ENCODE measurements at places on chromosomes 4 and X. TPM values are rescaled to one million over a fixed set of nuclear protein-coding genes. Genes with fewer than 3 reads are reported as not detected.
A peak's percentile ranks its signal among the peaks of the same experiment; 100 is the strongest.

DNA sequence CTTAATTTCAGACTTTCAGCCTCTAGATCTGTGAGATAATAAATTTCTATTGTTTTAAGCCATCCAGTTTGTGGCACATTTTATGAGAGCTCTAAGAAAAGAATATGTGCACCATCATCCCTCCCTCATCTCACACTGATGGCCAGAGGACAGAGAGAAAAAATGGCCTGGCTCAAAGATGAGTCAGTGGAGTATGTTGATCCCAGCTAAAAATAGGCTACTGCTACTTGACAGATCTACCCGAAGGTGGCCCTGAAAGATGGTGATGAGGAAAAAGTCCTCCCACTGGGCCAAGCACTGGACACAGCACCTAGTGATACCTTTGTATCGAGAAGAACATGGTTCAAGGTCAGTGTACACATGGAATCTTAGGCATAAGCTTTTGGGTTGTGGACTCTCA is 38.2 kb upstream of the DCTD start:
- no peak for DNase-seq

GRCh38 chr4:15703439-15703838 is 574 bp downstream of the BST1 start:
- no peak for DNase-seq

DNA sequence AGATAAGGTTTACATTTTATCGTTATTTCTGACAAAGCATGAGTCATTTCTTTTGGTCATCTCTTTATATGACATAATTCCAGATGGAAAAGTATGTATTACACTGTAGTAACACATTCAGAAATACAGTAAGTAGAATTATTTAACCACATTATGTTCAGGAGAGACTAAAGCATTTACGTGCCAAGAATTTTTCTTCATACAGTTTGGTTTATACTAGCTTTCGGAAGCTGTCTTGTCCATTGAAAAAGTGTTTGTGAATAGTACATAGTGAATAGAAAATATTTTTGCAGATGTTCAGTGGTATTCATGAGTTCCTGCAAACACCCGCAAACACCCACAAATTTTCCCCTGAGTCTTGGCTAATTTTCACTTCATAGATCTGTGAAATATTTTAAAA is 1033.0 kb upstream of the INTU start:
- DNase-seq = no peak

GRCh38 chr4:111537871-111538270 is 607.4 kb upstream of the FAM241A start:
- no peak for DNase-seq

DNA sequence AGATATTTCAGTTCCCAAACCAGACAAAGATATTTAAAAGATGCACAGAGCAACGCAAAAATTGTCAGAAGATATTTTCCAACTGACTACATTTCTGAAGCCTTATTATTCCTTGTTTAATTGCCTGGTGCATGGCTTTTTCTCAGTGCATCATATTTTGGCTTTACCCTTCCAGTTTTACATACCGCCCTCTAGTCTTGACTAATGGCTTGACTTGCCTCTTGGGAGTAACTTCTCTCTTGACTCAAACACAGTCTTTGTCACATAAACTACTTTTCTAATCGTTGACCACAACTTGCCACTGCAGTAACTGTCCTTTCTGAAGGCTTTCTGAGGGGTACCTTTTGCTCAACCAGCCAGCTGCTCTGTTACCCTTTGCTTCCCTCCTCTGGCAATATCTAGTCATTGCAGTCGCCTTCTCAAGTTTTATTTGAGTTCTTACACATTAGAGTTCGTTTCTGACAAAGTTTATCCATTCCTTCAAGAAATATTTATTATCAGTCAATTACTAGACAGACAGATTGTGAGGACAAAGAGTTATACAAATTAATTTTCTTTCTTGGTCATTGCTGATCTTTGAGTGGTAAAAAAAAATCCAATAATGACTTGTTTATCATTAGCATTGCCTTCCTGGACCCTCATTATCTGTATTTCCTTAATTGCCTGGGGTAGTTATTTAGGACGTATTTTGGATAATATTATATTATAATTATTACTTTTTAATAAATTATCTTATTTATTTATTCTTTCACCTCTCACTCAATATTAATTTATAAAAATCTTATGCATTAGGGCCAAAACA is 506.9 kb upstream of the PCDH10 start:
- DNase-seq = no peak

- DNase-seq = peak; percentile 88
Observed at GRCh38 chrX:1249101-1249887, 19.3 kb upstream of the CSF2RA start.

DNA sequence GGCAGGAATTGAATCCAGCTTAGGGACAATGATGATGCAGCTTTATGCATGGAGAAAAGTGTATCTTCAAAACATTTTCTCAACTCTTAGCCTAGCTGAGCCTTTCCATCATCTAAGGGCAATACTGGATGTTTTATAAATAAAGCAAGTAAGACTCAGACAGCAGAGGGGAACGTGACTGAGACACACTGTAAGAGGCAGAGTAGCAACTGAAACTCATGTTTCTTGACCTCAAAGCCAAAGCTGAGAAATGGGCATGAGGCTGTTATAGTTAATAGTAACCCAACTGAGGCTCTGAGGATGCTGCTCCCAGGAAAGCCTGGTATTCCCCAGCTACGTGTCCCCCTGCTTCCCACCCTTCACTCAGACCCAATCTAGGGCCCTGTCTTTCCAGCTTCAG is 44.6 kb downstream of the ARHGEF9 start:
- no peak for DNase-seq

DNA sequence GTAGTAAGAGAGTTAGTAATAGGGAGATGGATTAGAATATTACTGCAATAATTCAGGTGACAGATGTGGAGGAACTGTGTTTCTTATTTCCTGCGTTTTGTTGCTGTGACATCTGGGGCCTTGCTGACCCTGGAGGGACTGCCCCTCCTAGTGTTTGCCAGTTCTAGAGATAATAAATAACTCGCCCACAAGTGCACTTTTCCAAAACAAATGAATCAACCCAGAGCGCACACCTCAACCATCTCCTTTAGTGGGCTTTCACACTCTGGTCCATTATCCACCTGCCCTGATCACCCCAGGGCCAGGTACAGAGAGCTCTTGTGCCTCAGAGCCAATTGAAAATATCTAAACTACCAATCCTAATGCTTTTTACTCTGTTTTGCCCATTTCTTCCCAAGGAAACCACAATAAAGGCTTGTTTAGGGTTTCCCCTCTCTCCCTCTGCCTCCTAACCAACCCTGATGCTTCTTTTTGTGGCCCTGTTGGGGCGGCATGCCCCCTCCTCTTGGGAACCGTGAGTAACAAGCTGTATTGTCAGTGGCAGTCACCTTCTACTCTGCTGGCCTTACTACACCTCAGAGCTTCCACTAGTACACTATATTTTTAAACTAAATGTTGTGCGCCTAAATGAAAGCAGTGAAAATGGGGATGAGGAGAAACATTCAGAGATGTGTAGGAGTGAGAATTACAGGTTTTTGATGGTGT is 270.5 kb downstream of the TENM3 start:
- DNase-seq = no peak

DNA sequence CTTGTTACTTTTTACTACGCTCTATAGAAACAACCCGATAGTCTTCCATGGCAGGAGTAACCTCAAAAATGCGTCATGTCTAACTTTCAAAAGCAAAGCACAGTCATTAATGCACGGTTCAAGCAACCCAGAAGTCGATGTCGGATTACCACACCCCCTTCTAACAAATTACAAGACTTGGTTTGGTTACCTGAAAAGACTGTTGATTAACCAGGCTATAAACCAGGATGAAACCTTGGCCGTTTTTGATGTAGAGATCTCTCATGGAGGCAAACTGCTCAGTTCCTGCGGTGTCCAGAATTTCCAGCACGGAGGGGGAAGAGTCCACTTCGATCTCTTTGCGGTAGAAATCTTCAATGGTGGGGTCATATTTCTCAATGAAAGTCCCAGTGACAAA is 2.4 kb downstream of the RAP2C start:
- no peak for DNase-seq

GRCh38 chrX:152958047-152958446 is 35.9 kb downstream of the PNMA5 start:
- no peak for DNase-seq

GRCh38 chrX:10875995-10876394 is 235.1 kb upstream of the HCCS start:
- no peak for DNase-seq

- no peak for DNase-seq
Observed at GRCh38 chrX:42577936-42578470, 200.0 kb downstream of the PPP1R2C start.

DNA sequence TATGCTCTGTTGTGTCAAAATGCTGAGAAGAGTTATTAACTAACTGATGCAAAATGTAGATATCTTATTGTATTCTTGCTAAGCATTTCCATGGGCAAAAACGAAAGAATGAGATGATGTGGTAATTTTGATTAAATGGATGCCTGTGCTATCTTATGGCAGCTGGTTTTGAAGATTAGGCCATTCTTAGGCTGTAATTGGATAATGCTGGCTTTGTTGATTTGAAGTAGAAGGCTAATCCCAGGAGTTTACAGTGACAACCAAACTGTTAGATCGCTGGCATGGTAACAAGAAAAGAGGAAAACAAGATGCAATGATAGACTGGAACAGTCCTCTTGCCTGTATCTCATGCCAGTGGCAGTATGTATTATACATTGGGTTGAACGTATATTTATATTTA is 74.1 kb upstream of the WDR44 start:
- DNase-seq = no peak

DNA sequence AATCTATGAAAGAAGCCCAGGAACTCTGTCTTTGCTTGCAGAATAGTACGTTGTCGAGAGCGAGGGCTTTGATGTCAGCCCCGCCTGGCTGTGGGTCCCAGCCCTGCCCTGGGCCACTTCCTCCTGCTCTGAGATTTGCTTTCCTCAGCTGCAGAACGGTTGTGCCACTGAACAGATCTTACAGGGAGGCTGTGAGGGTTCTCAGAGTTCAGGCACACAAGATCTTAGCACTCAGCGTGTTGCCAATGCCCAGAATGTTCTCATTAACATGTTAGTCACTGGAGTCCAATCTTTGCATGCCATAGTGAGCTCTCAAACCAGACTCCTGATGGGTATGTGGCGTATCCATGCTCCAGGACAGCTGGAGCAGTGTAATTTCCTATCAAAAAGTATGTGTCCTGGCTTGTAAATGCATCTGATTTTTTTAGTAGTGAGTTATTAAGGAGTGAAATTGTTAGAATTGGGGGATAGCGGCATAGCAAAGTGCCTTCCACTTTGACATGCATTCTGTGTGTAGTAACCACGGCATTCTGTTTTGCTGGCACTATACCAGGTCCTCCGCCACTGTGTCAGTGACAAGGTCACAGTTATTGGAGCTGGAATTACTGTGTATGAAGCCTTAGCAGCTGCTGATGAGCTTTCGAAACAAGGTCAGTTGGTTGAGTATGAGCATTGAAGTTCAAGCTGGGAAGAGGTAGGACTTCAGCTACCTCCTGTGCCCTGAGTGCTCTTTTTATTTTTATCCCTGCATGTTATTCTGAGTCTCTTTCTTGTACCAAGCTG is 31.6 kb downstream of the TKTL1 start:
- DNase-seq = no peak

GRCh38 chr4:173855015-173855414 is 325.0 kb upstream of the HAND2 start:
- DNase-seq = no peak

DNA sequence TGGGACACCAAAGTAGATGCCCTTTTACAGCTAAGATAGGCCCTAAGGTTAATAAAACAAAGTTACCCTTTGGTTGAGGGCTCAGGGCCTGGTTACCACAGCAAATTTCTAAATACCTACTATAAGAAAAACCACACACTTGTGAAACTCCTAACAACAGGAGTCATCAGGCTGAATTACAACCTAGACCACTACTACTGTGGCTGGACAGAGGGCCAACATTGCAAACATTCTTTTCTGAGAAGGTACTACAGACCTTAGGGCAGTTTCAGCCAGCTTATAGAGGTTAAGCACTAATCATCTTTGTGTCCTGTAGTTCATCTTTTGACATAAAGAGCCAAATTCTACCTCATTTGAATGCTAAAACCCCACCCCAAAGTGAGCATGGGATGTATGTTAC is 504.0 kb downstream of the RAPGEF2 start:
- DNase-seq = no peak

DNA sequence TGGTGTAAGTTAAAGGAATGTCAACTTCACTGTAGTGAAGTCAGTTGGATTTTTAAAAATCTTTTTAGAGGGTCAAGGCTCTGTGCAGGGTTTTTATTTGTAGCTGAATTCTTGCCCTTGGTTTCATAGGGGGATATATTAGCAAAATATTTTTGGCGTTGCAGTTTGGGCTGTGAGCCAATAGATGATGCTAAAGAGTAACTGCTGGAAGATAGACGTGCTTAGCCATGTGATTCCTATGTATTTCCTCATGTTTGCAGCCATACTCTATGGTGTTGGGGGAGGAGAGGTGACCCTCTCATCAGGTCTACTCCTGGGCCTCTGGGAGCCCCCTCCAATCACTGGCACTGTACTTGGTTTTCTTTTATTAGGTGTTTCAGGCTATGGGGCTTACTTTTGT is 246.7 kb upstream of the ARHGAP24 start:
- DNase-seq = no peak

DNA sequence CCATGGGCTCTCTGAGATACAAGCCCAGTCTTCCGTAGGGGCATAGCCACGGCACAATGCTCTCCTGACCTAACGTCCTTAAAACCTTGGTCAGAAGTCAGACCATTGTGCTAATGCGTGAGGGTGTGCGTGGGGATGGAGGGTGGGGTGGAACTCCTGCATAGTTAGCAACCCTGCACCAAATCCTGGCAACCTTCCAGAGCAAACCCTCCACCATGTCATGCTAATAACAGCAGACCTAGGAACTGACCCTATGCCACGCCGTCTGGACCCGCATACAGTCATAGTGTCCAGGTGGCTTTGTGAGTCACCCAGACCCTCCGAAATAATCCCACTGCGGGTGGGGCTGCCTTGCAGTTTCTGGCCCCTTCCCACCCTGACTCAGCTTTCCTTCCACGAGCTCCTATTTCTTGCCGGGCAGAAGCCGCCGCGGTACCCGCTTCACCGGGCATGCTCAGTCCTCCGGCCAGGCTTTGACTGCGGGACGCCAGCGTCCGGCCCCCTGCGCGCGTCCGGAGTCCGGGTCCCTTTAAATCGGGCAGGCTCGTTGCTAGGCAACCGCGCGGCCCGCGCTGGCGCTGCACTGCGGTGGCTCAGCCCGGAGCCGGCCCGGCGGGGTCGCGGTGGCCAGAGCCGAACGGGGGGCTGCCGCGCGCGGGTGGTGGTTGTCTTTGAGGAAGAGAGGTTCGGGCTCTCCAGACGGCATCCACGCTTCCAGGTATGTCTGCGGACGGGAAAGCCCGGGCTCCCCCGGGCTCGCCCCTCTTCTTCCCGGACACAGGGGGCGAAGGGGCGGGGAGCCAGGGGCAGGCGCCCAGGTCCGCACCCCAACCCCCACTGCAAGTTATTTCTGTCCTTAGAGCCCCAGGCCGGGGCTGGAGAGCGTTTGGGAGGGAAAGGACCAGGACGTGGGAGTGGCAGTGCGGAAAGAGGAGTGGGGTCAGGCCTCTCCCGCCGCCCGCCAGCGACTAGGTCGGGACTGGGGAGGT is at the start of gene CCDC160:
CCDC160 (plus strand) TSS at position 557 of the 989 bp plus-strand sequence. CDS start 7,619 bp downstream, outside the sequence.
- no peak for DNase-seq

- DNase-seq = no peak
Observed at GRCh38 chrX:121298499-121298898, 251.1 kb downstream of the GLUD2 start.

Gene XK
- total RNA-seq = 1.7 TPM

Gene GAGE12J
- not detected for total RNA-seq

Gene PAK3
- total RNA-seq = 11.4 TPM

Gene TMEM35A
- 26.5 TPM for total RNA-seq

Gene CAPN6
- 0.14 TPM for total RNA-seq

Gene TCEANC
- 3.8 TPM for total RNA-seq

Gene VCX2
- not detected for total RNA-seq

Gene TMEM185A
- total RNA-seq = 20.8 TPM

Gene MAGEA2B
- not detected for total RNA-seq

Gene NMU
- total RNA-seq = not detected

Gene FRAS1
- 2.3 TPM for total RNA-seq

Gene MAGEH1
- total RNA-seq = 31.9 TPM
